ENCODE measurements at places on chromosomes 3 and 15.

DNA sequence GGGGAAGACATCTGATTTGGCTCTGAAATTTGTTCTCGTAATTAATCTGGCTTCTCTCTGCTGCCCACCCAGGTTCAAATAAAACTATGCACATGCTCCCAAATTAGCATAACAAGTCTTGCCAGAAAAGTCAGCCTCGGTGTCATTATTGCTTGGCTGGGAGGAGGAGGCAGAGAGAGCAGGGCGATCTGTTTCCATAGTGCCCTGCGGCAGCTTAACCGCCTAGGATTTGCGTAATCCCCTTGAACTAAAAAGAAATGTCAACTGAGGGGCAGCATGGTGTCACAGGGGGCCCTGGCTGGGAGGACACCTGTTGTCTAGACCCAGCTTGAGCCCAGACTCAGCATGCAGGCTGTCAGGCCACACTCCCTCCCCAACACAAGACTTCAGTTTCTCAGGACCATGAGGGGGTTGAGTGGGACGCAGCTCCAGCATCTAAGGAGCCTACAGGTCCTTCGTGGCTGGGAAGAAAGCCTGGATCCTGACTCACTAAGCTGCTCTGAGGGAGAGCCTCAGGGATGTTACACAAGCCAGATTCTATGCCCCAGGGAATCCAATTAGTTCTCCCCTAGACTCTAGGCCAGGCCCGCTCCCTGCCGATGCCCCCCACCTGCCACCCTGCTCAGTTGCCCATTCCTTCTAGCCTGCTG lies 17.3 kb downstream of the MRPS11 start:
- DNase-seq = no peak

GRCh38 chr3:100261485-100261903 lies 702 bp downstream of the TBC1D23 start:
- no peak for DNase-seq

GRCh38 chr3:189629803-189630455 lies 1.3 kb upstream of the TP63 start:
- no peak for DNase-seq

DNA sequence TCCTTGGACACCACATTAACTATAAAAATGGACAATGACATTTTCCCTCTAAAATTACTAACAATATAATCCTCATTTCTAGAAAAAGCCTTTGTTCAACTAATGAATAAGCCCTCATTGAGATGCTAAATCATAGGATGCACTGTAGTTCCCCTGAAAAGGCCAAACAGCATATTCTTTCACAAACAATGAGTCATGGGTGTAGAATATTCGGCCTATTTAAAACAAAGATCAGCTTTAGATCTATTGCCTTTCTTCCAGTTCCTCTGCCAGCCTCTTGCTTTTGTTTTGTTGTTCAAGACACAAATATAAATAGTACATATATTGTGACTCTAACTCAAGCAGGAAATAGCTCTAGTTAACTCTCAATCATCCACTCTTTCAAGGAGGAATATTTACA lies 82.5 kb downstream of the ADAM10 start:
- no peak for DNase-seq

GRCh38 chr15:38646716-38647115 lies 82.1 kb upstream of the RASGRP1 start:
- no peak for DNase-seq

GRCh38 chr15:60137711-60138396 lies 133.7 kb downstream of the FOXB1 start:
- no peak for DNase-seq

DNA sequence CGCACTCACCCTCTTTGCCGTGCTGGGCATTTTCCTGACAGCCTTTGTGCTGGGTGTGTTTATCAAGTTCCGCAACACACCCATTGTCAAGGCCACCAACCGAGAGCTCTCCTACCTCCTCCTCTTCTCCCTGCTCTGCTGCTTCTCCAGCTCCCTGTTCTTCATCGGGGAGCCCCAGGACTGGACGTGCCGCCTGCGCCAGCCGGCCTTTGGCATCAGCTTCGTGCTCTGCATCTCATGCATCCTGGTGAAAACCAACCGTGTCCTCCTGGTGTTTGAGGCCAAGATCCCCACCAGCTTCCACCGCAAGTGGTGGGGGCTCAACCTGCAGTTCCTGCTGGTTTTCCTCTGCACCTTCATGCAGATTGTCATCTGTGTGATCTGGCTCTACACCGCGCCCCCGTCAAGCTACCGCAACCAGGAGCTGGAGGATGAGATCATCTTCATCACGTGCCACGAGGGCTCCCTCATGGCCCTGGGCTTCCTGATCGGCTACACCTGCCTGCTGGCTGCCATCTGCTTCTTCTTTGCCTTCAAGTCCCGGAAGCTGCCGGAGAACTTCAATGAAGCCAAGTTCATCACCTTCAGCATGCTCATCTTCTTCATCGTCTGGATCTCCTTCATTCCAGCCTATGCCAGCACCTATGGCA lies 41.1 kb upstream of the CSTA start:
- no peak for DNase-seq

- no peak for DNase-seq
These were observed 225.8 kb upstream of the ZNF717 start for GRCh38 chr3:76011121-76011520.

DNA sequence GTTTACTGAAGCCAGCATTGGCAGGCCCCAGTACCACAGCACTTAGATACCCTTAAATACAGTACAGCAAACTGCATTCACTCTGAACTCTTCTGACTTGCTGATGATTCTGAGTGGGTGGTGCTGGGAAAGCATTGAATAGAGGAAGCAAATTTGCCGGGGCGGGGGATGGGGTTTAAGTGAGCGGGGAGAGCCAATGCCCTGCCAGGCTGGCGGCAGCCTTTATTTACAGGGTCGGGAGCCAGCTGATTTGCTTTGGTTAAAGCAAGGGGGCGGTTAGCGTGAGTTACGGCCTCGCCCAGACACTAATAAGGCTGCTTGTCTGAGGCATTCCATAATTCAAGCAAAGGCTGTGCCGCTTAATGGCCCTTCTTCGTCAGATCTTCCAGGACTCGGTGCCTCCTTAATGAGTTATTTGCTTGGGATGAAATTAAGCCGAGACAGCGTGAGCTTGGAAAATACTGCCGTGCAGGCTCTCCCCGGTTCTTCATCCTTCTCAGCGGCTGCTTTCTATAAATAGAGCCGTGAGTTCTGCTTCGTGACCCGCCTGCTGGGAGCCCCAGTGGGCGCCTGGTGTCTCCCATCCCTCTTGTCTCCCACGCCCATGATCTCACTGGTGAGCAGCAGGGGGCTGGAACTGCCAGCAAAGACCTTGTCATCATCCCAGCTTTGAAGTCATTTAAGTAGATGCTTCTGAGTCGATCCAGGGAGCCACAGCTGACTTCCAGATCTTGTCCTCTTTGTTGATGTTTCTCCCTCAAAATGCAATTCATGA lies 25.8 kb downstream of the SPSB4 start:
- no peak for DNase-seq

- DNase-seq = no peak
These were observed 48.7 kb downstream of the CADM2 start for GRCh38 chr3:85007195-85008094.

GRCh38 chr3:56291244-56291680 lies 177.0 kb downstream of the ERC2 start:
- no peak for DNase-seq

DNA sequence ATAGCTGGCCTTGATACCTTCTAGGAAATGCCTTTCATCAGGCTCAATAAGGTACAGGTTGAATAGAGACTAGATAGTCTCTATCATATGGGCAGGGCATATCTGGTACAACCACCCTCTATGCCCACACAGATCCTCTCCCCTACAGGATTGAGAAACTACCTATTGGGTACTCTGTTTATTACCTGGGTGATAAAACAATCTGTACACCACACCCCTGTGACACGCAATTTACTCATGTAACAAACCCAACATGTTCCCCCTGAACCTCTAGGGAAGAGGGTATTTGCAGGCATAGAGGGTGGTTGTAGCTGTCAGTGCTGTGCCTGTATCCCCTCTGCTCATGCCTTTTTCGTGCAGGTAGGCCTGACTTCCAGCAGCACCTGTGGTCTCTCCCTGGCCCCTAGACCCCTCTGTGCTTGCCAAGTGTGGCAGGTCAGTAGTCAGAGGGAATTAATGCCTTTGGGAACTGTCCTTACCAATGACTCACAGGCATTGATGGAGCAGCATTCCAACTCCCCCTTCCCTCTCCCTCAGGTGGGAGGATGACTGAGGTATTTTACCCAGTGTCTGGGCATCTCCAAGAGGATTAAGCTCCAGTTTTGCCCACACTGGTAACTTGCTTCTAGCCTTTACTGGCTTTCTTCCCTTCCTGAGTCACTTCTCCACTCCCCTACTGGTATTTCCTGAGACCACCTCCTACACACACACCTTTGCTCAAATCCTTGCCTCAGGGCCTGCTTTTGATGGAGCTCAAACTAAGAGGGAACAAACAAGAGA lies 18.3 kb downstream of the CLSTN2 start:
- DNase-seq = no peak

All from activated CD4-positive, alpha-beta T cell treated with anti-CD3 and anti-CD28 coated beads for 1 hour (primary cell).